ENCODE measurements at places on chromosomes 6 and 20.

GRCh38 chr6:5894357-5894756, 112.4 kb downstream of the NRN1 start:
- DNase-seq = no peak

DNA sequence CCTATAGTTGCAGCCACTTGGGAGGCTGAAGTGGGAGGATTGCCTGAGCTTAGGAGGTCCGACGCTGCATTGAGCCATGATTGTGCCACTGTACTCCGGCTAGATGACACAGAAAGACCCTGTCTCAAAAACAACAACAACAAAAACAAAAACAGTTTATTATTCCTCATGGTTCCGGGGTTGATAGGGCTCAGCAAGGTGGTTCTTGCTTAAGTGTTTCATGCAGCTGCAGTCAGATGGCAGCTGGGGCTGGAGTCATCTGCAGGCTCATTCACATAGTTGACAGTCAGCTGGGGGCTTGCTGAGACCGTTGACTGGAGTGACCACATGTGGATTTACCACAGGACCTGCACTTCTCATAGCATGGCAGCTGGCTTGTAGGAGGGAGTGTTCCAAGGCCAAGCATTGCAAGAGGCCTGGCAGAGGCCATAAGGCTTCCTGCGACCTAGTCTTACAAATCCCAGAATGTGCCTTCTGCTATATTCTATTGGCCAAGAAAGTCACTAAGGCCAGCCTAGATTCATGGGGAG, 28.9 kb upstream of the NNAT start:
- no peak for DNase-seq

DNA sequence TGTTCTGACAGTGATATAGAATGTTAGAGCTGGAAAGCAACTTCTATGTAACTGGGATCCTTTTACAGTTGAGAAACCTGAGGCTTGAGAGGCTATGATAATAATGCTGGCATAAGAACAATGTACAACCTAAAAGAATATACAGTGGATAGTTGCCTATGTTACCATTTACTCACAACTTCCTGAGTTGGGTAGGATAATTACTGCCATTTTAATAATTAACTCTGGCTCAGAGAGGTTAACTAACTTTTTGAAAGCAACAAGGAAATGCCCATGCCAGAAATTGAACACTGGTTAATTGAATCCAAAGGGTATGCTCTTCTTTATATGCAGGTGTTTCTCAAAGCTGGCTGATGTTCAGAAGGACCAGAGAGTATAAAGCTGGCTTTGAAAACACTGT, 530.7 kb upstream of the MAP3K7 start:
- DNase-seq = no peak

DNA sequence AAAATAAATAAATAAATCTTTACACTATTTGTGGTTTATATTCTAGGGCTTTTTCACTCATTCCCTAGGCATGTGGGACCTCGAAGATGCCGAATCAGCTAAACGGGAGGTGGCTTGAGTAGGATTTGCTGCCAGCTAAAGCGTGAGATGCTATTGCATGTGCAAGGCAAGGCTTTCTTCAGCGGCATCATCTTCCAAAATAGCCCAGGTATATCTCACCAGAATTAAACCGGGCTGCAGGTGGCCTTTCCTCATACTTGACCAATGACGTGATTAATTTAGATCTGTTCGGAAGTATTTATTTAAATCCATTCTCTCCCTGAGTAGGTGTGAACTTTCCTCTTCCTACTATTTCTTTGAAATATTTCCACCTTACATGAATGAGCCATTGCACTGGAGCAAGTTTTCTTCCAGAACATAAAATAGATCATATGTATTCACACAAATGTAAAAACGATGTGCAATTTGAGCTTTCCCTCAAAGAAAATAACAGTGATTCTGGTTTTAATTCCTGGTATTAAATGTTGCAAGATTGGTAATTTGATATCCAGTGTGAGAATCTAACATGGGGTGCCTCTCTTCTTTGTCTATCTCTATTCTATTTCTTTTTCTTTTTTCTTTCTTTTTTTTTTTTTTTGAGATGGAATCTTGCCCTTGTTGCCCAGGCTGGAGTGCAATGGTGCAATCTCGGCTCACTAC, 24.3 kb upstream of the ZNF217 start:
- no peak for DNase-seq

- DNase-seq = no peak
Measured at GRCh38 chr6:142909686-142910085, 35.3 kb downstream of the HIVEP2 start.

- DNase-seq = no peak
Measured at GRCh38 chr20:57678340-57678739, 31.5 kb downstream of the PMEPA1 start.

DNA sequence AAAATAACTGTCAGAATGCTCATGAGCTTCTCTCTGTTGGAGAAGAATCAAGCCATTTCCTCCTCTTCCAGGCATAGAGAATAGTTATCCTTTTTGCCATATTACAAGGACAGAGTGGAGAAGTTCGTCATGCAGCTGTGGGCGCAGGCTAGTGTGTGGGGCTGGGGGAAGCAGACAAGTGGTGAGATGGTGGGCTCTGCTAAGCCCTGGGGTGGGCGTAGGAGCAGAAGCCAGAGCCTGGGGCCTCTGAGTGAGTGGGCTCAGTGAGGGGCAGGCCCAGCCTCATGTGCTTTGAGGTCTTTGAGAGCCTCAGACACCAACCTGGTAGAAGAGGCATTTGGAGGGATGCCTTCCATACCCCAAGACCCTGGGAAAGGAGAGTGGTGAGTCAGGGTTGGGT, 19.4 kb downstream of the ARID1B start:
- no peak for DNase-seq

- DNase-seq = no peak
Measured at GRCh38 chr6:111747829-111748228, 125.4 kb downstream of the FYN start.

DNA sequence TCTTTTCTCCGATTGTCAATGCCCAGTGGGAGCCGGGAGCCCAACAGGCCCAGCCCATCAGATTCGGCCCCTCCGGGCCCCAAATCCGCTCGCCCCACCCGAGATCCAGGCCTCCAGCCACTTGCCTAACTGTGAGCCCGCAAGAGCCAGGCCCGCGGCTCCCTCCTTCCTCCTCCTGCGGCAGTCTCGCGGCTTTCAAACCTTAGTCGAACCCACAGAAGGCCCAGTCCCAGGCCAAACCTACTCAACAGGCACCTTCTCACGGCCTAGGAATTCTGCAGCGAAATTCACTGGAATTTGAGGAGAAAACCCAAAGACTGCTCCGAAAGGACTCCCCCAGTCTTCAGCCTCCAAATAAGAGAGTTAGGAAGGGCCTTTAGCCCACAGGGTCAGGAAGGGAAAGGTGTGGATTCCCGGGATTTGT, 2.8 kb upstream of the TFAP2A start:
- no peak for DNase-seq

DNA sequence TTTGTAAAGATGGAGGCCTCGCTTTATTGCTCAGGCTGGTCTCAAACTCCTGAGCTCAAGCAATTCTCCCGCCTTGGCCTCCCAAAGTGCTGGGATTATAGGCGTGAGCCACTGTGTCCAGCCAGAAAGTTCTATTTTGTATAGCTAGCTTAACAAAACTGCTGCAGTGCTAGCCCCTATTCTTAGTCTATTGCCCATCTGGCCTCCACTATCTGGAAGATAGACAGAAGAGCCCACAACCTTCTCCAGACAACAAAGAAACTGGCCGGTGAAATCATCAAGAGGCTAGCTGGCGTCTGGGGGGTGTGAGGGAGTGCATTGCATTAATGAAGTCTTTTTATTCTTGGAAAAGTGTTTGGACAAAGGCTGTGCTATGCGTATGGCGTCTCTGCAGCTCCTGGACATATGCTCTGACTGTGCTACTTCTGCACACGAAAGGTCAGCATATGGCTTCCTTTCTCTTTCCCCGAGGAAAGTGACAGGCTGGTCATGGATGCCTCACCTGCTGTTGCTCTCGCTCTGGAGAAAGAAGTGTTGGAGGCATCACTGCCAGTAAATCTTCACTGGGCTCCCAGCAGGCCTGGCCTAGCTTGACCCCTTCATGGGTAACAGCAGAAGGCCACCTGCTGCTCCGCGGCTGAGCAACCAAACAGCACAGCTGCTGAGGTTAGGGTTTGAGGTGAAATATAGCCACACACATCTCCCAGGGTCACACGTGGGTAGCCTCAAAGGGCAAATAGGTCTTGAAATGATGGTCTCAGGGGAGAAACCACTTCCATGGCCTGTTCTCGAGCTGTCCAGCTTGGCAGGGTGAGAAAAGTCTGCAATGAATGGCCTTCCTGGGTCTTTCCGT, 95.1 kb upstream of the IYD start:
- DNase-seq = no peak

- no peak for DNase-seq
Measured at GRCh38 chr6:27280064-27280539, 32.0 kb downstream of the POM121L2 start.

DNA sequence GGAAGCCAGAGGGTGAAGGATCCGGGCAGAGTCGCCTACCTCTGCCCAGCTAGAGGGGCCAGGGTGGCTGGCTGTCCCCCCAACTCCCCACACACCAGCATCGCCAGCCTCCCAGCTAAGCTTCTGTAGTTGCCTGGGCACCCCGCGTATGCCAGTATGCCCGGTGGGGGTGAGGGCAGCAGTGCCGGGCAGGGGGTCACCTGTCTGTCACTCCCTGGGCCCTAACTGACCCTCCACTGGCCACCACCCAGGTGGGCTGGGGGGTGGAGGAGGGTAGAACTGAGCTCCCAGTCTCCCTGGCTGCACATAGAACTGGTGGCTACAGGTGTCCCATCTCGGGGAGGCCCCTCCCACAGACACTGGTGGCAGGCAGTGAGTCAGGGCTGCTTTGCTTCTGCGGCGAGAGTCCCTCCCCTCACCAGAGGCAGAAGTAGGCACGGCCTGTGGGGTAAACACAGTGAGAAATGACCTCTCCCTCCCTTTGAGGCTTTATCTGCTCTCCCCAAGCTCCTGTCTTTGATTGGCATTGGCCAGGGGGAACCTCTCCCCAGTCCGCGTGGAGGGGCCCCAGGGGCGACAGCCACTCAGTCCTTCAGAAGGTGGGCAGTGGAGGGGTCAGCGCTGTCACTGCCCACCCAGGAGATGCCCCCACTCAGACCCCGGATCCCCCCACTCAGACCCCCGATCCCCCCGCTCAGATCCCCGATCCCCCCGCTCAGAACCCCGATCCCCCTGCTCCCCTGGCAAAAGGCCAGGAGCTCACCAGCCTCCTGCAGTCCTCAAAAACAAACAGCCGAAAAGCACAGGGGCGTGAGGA, 2.5 kb downstream of the NTSR1 start:
- DNase-seq = peak; percentile 22

DNA sequence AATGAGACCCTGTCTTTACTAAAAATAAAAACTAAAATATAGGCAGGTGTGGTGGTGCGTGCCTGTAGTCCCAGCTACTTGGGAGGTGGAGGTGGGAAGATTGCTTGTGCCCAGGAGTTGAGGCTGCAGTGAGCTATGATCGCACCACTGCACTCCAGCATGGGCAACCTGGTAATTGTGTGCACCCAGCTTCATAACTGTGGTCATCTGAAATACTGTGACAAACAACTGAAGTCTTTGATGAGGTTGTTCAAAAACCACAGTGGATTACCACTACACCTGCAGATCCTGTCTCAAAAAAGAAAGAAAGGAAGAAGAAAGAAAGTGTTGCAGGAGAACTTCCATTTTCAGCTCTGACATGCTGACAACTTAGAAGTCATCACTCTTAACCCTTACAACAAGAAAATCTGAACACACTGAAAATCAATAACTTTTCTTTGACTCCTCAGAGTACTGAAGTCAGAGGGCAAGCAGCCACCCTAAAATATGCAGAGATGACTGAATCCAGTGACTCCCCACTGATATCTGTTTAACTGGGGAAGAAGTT, 13.8 kb upstream of the ZBP1 start:
- peak; percentile 30 for DNase-seq

DNA sequence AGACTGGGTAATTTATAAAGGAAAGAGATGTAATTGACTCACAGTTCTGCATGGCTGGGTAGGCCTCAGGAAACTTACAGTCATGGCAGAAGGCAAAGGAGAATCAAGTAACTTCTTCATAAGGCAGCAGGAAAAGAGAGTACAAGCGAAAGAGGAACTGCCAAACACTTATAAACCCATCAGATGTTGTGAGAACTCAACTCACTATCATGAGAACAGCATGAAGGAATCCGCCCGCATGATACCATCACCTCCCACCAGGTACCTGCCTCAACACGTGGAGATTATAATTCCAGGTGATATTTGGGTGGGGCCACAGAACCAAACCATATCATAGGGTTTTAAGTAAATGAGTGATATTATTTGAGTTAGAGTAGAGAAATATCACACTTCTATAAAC, 189.3 kb downstream of the TSHZ2 start:
- DNase-seq = no peak

- DNase-seq = no peak
Measured at GRCh38 chr20:20931024-20931423, 175.1 kb downstream of the LINC00237 start.

DNA sequence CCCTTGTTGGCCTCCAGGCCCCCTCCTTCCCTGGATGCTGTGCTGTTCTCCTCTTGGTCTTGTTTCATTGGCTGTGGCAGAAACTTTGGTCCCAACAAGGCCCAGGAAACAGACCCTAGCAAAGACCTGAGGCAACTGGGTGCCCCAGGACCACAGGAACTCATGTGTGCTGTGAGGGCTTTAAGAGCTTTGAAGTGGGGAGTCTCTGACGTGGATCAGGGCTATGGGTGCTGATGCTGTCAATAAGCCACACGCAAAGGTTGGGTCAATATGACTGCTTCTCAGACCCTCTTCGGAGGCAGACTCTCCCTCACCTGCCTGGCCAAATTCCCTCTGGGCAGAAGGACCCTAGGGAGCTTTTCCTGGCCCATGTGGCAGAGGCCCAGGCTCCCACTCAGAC, 91.5 kb upstream of the MLN start:
- no peak for DNase-seq

DNA sequence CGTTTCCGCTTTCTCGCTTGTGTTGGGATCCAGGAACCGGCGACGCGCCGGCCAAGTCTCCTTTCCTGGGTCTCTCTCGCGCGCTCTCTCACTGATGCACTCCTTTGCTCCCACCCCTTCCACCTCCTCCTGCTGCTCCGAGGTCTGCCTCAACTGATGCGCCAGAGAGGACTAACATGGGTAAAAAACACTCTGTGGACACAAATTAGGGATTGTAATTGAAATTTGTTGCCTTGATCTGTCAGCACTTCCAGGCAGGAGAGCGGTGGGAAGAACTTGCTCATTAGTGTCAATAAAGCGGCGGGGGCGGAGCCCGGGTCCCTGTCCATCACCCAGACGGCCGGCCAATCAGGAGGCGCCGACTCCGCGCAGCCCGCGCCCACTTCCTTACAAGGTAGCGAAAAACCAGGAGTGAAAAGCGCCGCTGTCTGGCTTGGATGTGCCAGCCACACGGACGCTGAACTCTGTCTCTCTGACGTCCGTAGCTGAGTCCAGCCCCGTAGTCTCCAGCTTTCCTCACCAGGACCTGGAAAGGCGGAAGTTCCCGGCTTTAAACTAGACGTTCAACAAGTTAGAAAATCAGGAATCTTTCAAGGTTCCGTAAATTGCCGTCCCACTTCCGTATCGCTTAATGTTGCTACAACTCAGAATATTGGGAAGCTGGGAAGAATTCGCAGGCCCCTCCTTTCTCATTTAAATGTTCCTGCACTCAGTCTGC, at the start of gene TBX18:
Gene TBX18 (minus strand): TSS at position 267 of the 718 bp plus-strand sequence. CDS start 417 bp downstream, outside the sequence.
- no peak for DNase-seq
